ENCODE measurements at places on chromosomes 1 and 21. TPM values are rescaled to one million over a fixed set of nuclear protein-coding genes. Genes with fewer than 3 reads are reported as not detected.

PLA2G2F gene
- polyA plus RNA-seq = not detected

MYBPH gene
- polyA plus RNA-seq = not detected

INPP5B gene
- 21.9 TPM for polyA plus RNA-seq

PTPN14 gene
- 29.4 TPM for polyA plus RNA-seq

TMEM240 gene
- polyA plus RNA-seq = 8.7 TPM
